ENCODE measurements at places on chromosomes 2 and 18. TPM values are rescaled to one million over a fixed set of nuclear protein-coding genes. Genes with fewer than 3 reads are reported as not detected.

- H3K4me1 ChIP-seq = no peaks in the 10 kb centered on the region
- no peak overlapping the region for H3K4me3 ChIP-seq
- H3K27ac ChIP-seq = no peak overlapping the region
Observed at GRCh38 chr18:52426462-52426861, 86.5 kb downstream of the DCC start.

DNA sequence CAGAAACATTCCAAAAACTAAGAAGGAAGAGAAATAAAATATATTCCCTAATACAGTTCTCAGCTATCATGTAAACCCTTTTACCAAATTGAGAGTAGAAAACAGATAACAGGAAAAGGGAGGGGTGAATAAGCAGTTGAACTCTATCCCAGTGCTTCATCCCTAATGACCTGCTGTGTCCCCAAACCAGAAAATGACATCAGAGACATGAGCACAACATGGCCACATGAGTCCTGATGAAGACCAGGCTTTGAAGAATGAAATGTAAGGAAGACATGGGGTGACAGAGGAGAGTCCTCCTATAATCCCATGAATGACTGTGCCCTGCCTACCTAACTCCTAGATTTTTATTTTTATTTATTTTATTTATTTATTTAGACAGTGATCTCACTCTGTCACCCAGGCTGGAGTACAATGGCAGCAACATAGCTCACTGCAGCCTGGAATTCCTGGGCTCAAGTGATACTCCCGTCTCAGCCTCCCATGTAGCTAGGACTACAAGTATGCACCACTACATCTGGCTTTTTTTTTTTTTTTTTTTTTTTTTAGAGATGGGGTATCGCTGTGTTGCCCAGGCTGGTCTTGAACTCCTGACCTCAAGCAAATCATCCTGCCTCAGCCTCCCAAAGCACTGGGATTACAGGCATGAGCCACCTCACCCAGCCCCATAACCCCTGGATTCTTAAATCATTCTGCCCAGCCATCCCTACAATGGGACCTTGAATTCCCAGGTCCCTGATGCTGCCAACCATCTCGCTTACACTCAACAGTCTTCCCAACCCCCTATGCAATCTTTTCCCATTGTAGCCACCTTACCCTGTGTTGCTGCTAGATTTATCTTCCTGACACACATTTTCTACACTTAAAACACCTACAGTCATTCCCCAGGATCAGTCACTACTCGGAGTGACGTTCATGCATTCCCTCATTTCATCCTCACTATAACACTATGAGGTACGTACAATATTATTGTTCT lies 64.5 kb downstream of the ANKRD44 start:
- H3K36me3 ChIP-seq = no peaks in the 10 kb centered on the region
- no peak for DNase-seq
- H3K4me1 ChIP-seq = peaks cover 16% of the 10 kb centered on the region
- no peaks in the 10 kb centered on the region for H3K27me3 ChIP-seq
- no peak overlapping the region for H3K27ac ChIP-seq
- no peak overlapping the region for H3K4me3 ChIP-seq

The IFIH1 gene
- 26.1 TPM for total RNA-seq

GRCh38 chr2:16008856-16009255 lies 68.5 kb downstream of the MYCN start:
- peak; percentile 34 for DNase-seq
- no peaks in the 10 kb centered on the region for H3K36me3 ChIP-seq
- H3K4me3 ChIP-seq = no peak overlapping the region

GRCh38 chr2:178072383-178073301 lies at the start of gene PDE11A:
PDE11A (minus strand) TSS chr2:178072777; CDS start chr2:178072437, 340 bp downstream.
- H3K36me3 ChIP-seq = no peaks in the 10 kb centered on the region
- peak within 1 kb of the TSS; percentile 18 for H3K4me3 ChIP-seq
- H3K4me1 ChIP-seq = no peaks in the 10 kb centered on the region
- peak; percentile 78 for DNase-seq
- no peak within 1 kb of the TSS for H3K27ac ChIP-seq

The PDCD1 gene
- 0.97 TPM for total RNA-seq

DNA sequence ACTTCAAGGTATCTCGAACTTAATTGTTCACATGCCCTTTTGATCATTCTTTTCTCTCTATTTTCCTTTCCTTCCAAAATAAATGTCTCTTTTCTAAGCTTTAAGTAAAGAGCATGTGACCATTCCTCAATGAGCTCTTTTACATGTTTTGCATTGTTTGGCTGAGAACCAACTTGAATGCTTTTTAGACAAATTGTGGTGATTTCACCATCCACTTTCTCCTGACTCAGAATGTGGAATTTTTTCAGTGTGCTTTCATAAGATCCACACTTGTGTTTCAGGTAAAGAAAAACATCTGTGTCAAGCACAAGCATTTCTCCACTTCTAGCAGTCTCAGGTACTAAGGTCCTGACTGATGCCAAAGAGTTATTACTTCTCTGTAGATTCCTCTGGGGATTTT lies 10.7 kb downstream of the RBM43 start:
- H3K4me3 ChIP-seq = no peak overlapping the region
- H3K27ac ChIP-seq = no peak overlapping the region
- peaks cover 36% of the 10 kb centered on the region for H3K36me3 ChIP-seq
- peak; percentile 42 for DNase-seq

The CFC1 gene
- not detected for total RNA-seq

The TCF7L1 gene
- 14.7 TPM for total RNA-seq

DNA sequence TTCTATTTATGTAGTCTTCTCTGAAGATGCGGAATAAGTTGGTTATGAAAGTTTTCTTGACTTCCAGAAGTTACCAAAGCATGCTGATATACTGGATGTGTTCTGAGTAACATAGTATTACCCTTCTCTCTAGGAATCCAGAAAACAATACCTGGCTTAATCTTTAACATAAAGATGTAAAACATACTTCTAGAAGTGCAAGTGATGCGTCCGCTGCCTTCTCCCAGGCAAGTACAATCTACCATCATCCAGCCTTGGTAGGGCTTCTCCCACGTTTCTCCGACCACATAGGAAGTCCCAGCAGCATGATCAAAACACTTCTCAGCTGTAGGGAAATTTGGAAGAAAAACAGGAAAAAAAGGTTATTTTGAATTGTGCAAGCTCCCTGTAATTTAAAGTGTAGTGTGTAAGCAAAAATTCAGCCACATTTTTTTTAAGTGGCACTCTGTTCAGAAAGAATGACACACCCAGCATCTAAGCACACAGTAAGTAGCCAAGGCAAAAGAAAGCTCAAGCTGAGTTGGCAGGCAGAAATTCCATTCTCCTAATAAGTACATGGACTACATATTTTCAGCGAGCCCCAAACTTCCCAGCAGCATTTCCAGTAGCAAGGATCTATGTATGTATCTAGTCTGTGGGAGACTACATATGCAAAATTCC lies 5.2 kb downstream of the FN1 start:
- H3K27me3 ChIP-seq = no peaks in the 10 kb centered on the region
- peaks cover 62% of the 10 kb centered on the region for H3K36me3 ChIP-seq
- no peaks in the 10 kb centered on the region for H3K4me1 ChIP-seq
- no peak for DNase-seq
- no peak overlapping the region for H3K27ac ChIP-seq

DNA sequence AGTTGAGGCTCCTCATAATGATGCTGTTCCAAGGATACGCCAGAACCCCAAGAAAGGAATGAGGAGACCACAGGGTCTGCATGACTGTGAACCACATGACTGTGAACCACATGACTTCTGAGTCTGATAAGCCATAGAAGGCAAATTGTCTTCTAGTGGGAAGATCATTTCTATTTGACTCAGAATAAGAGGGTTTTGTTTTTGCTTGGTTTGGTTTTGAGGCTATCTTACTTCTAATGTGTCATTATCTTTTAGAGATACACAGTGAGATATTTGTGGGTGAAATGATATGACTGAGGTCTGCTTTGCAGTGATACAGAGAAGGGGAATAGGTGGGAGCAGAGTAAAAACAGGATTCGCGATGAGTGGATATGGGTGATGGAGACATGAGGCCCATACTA lies 28.9 kb upstream of the BCL2L11 start:
- DNase-seq = no peak
- no peaks in the 10 kb centered on the region for H3K36me3 ChIP-seq
- no peak overlapping the region for H3K4me3 ChIP-seq

The TBC1D8 gene
- 35.4 TPM for total RNA-seq

The SCYGR4 gene
- not detected for total RNA-seq

DNA sequence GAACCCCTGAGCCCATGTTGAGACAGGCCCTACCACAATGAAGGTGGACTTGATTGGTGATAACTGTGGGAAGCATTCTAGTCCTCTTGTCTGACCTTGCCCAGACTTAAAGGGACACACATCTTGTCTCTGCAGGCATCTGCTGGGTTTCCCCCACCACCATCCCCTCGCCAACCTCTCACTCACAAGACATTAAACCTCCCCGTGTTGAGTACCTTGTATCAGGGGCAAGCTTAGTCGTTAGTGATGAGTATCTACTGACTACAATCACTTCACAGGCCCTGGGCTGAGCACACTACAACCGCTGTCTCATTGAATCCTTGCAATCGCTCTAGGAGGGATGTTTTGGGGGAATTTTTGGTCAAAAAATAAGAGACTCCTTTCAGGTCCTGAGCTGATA lies 86.0 kb downstream of the ICOS start:
- DNase-seq = no peak
- H3K27ac ChIP-seq = no peak overlapping the region
- H3K4me3 ChIP-seq = no peak overlapping the region
- H3K4me1 ChIP-seq = peaks cover 13% of the 10 kb centered on the region
- no peaks in the 10 kb centered on the region for H3K36me3 ChIP-seq
- H3K27me3 ChIP-seq = no peaks in the 10 kb centered on the region

All from lung (tissue), 17 donors.